Stimulated activated CD4-positive, alpha-beta T cell treated with anti-CD3 and anti-CD28 coated beads, Interleukin-1b, Interleukin-23, amount 100 ng/mL, for 1 hour (primary cell): ENCODE measurements at places on chromosomes 5 and 9.

- DNase-seq: no peak
Observed at GRCh38 chr5:163439092-163439425, 1.7 kb downstream of the CCNG1 start.

DNA sequence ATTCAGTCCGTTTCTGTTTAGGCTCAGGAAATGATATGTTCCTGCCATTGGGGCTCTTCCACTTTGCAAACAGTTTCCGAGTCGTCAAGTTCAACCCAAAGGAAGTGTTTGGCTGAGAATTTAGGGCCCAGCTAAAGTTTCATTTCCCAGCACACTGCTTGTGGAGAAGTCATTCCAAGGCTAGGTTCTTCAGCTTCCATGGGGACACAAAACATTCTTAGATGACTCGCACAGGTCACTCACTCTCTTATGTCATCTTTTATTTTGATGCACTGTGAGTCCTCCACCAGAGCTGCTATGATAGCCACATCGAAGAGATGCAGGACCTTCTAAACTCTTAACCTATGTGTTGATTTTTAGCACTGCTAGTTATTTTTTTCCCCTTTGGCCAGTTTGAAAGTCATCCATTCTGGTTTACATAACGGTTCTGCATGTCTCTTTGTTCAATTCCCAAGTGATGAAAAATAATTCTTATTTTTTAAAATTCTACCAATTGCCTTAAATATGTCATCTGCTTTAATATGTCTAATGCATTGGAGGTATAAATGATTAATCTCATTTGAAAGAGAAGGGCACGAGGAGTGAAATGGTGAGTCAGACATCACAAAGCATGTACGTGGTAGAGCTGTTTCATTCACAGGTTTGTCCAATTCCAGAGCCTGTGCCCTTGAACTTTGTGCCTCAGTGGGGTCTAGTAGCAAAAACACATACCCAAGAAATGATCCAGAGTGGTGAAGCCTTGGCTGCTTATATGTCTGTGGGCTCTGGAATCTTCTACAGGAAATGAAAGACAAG lies 84.3 kb downstream of the ZNF462 start:
- no peak for DNase-seq

- no peak for DNase-seq
Observed at GRCh38 chr9:125544988-125545651, 161.9 kb downstream of the MAPKAP1 start.

- no peak for DNase-seq
Observed at GRCh38 chr9:134314039-134314949, 12.0 kb upstream of the RXRA start.

GRCh38 chr9:4207881-4208615 lies 91.8 kb downstream of the GLIS3 start:
- no peak for DNase-seq

GRCh38 chr9:106738109-106738508 lies 124.9 kb upstream of the ZNF462 start:
- DNase-seq: no peak

GRCh38 chr5:168121138-168121494 lies 170.3 kb upstream of the WWC1 start:
- no peak for DNase-seq

GRCh38 chr5:172182291-172182690 lies 5.7 kb downstream of the STK10 start:
- DNase-seq: no peak

DNA sequence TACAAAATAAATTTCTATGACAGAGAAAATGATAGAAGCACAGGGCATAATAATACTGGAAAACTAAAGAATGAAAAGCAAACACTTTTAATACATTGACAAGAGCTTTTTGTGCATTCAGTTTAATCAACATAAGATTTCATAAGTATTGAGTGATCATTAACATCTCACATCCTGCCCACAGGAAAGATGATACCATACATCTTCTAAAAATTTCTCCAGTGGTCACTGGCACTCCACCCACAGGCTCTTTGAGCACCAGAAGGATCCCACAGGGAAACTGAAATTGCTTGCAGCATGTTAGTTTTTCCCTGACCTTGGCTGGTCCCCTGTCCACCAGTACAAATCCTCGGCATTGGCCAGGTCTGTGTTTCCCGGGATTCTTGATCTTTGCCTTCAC lies 186.0 kb downstream of the CEMIP2 start:
- DNase-seq: no peak

DNA sequence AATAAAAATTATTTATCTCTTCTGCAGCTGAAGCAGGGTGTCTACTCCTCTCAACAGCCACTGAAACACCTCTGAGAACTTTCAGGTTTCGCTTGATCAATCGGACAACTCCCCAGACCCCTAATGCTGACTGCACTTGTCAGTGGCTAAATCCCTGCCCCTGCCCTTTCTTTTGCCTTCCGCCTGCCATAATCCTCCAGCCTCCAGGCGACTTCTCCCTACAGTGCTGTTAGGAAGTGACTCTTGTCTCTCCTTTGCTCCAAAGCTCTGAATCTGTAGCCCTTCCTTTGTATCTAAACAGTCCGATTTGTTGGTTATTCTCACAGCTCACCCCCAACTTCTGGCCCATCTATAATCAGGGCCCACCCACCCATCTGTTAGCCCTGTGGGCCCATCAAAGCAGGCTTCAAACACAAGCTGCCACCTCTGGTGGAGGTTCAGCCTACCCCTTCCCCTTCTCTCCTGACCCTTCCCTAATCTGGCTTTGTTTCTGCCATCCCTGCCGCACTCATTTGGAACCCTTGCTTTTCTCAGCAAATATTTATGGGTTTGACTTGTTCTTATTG lies 53.7 kb upstream of the IFNK start:
- DNase-seq: no peak

DNA sequence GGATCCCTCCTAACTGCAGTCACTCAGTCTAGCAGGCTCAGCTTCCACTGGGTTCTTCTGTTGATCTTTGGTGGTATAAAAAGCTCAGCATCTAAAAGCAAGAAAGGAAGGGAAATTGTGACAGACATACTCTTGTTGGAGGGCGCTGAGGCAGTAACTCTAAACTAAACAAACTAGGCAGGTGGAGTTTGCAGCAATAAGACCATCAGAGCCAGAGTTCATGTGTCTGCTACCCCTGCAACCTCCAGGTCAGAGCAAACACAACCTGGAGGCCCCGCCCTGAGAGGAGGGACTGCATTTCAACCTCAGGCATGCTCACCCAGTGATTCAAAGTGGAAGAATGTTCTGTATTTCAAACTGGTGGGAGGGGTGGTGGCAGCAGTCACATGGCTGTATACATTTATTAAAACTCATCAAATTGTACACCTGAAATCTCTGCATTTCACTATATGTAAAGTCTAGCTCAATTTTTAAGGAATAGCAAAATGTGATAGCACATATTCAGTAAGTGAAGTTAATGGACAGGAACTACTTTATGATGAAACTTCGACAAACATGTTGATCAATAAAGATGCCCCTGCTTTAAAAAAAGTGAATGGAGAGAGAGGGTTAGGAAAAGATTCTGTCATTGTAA lies 7.1 kb downstream of the ACTL7A start:
- no peak for DNase-seq

DNA sequence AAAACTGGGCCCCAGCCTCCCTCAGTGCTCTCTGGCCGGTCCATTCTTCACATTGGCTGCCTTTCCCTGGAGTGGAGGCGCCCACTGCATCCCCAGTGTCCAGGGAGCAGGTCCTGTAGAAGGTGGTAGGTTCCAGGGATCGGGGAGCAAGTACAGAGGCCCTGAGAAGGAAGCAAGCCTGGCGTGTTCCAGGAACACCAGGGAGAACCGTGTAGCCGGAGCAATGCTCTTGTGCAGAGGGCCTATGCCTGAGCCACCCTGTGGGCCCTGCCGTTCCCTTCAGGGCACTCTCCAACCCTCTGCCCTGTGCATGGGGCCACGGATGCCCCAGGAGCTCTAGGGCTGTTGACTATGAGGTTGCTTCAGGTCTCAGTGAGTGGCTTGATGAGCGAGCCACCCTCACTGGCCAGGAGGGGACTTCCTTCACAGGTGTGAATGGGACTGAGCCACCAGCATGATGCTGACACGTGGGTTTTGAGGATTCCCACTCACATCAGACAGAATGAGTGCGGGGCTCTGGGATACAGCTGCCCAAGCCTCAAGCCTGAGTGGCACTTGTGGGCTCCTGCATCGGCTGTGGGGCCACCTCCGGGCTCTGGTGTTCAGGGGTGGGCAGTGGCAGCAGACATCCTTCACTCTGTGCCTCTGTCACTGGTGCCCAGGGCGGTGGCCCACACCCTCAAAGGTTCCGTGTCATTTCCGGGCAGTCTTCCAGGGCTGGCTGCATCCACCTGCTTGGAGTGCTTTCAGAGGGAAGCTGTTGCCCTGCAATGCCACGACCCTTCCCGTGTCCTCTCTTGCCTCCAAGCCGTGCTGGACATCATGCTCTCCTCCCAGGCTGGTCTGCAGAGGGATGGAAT lies 54.4 kb downstream of the ADAMTS2 start:
- DNase-seq: no peak

DNA sequence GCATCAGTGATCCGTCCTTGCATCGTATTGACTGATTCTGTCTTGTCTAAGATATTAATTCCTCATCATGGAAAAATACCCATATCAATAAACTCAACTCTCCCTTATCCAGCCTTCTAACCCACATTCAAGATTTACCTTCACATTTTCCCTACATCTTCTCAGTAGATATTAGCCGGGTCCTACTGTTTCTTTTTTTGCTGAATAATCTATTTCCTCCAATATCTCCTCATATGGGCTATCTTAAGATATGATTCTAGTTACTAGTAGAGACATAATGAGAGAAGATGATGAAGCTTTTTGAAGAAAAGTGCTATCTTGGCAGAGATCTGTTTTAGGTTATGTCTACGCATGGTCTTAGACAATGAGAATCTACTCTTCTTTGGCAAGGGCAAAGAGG lies 785.8 kb downstream of the BRINP1 start:
- DNase-seq: no peak

- no peak for DNase-seq
Observed at GRCh38 chr9:133511607-133512006, 13.2 kb downstream of the MYMK start.

GRCh38 chr5:90095292-90096060 lies 314.1 kb downstream of the CETN3 start:
- DNase-seq: no peak

- no peak for DNase-seq
Observed at GRCh38 chr9:92728831-92729734, 35.5 kb downstream of the BICD2 start.

GRCh38 chr9:131854334-131854733 lies 114.5 kb upstream of the RAPGEF1 start:
- DNase-seq: no peak

DNA sequence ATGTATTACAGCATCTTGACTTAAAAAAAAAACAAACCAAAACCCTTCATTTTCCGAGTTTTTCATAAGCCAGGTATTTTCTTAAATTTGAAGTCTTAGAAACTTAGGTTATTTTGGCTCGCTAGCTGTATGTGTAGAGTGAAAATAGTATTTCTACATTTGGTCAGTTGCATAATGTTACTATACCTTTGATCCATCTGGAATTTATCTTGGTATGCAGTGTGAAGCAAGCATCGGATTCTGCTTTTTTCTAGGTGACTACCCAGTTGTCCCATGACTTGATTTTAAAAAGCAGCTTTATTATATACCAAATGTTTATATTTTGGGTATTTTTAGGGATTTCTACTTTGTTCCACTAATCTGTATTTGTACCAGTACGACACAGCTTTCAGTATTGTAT lies 27.7 kb downstream of the UBAP1 start:
- no peak for DNase-seq

DNA sequence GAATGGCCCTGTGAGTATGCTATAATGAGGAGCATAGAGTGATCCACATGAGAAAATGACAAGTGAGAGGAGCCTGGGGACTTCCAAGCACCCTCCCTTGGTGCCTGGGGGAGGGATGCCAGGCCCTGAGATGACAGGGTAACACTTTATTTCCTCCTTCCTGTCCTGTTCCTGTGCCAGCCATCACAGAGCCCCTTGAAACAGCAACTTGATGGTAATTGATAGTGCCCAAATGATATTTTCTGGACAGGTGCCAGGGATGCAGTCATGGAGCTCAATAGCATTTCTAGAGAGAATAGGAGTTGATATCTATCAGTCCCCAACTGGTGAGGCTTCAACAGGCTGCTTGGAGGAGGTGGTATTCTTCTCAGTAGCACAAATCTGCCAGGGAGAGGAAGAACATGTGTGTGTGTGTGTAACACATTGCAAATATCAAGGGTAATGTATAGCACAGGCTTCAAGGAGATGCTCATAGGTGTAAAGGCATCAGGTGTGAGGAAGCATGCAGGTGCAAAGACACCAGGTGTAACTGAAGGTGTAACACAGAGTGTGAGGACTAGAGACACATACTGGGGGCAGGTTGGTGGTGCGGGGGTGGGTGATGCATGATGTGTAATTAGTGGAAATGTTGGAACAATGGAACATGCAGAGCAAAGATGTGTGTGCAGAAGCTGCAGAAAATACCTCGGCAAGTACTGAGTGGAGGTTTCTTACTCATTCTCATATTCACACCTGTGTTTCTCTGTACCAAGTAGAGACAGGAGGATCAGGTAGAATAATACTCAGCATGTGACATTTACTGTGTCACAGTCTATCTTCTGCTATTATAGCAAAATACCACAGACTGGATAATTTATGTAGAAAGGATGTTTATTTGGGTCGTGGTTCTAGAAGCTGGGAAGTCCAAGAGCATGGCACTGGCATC lies 18.1 kb upstream of the WWC1 start:
- DNase-seq: no peak

DNA sequence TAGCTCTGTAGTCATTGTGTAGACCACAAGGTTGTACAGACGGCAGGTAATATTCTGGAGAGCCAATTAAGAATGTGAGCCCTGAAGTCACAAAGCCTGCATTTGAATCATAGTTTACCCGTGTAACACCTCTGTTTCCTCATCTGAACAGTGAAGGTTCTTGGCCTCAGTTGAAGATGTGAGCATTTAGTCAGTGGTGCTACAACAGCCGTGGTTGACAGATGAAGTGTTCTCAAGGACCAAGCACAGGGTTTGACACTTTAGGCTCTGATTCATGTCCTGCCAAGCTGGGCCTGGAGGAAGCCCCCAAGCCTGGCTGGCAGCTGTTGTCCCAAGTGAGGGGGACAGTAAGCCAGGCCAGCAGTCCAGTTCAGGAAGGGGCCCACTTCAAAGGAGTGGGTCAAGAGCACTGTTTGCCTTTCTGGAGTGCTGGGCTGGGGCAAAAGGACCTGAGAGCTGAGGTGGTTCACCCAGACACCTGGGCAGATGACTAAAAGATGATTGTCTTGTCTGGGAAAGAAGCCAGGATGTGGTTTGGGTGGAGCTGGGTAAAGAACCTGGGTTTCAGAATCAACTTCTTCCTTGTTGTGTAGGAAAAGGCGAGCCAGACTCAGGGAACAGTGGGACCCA lies 20.7 kb downstream of the FAXDC2 start:
- DNase-seq: no peak
